ENCODE measurements at places on chromosomes 2 and 18. TPM values are rescaled to one million over a fixed set of nuclear protein-coding genes. Genes with fewer than 3 reads are reported as not detected.

- DNase-seq: no peak
Observed at GRCh38 chr2:223945755-223946154, 620 bp upstream of the WDFY1 start.

DNA sequence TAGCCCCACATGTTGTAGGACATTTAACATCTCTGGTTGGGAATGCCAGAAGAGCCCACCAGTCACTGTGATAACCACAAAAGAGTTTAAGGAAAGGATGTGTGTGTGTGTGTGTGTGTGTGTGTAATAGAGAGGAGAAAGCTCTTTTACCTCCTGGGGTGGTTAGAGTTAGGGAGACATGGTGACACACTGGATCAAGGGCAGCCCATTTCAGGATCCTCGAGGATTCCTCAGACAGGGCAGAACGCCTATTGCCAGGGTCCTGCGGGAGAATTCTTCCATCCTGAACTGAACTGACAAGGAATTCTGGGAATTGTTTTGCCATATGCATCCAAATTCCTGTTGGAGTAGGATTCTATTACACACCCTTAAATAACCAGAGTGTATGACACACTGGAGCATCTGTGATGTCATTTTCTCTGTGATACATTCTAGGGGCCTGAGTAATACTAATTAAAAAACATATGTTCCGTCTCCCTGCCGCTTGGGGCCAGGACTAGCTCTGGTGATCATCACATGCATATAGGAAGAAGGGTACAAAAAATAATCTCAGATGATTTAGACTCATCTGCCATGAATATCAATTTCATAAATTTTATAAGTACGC, 156.4 kb upstream of the MMADHC start:
- DNase-seq: peak; percentile 76

Gene TRPM8
- total RNA-seq: not detected

- DNase-seq: no peak
Observed at GRCh38 chr18:54720620-54721019, 107.7 kb upstream of the RAB27B start.

- peak; percentile 68 for DNase-seq
Observed at GRCh38 chr2:133780099-133780996, 212.1 kb upstream of the NCKAP5 start.

Gene IL36A
- total RNA-seq: not detected

- no peak for DNase-seq
Observed at GRCh38 chr2:18763338-18763737, 174.0 kb upstream of the NT5C1B start.
